Liver (tissue), 10 donors: ENCODE measurements at places on chromosomes 11 and 22.

- no peak for DNase-seq
Observed at GRCh38 chr11:89327885-89328284, 150.2 kb downstream of the TYR start.

GRCh38 chr11:126419801-126420697 is 64.6 kb downstream of the ST3GAL4 start:
- DNase-seq: no peak

- DNase-seq: no peak
Observed at GRCh38 chr11:45289369-45289768, 3.2 kb upstream of the SYT13 start.

DNA sequence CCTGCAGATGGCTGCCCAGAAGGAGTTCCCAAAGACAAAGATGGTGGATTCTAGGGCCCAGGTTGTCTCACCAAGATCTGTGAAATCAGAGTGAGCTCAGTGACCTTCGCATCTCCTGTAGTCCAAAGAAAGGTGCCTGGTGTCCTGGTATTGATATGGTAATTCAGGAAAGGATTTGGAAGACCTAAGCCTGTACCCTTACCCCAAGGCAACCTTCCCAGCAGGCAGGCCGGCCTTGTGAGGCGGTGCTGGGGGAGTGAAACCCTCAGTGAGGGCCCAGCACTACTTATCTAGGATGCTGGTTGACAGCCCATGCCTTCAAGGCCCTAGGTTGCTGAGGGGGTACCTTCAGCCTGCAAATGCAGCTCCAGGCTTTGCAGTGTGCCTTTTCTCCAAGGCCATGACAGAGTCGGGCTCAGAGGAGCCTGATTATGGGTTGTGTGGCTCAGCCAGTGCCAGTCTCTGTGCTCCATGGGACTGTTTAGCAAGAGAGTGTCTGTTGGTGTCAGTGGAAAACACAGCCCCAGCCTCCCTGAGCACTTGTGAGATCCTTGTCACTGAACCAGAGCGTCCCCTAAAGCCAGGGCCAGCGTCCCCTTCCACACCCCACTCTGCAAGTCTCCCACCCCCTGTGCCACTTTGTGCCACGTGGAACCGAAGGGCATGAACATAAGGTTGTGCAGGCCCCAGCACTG is 72.8 kb upstream of the MYOD1 start:
- no peak for DNase-seq

GRCh38 chr11:118531597-118532084 is 649 bp downstream of the TMEM25 start:
- no peak for DNase-seq
